Pulmonary artery endothelial cell (primary cell): ENCODE measurements at places on chromosomes 3 and 15. TPM values are rescaled to one million over a fixed set of nuclear protein-coding genes. Genes with fewer than 3 reads are reported as not detected.

CNBP gene
- 223 and 313 TPM in 2 replicates for total RNA-seq

SYNPR gene
- not detected in 2 replicates for total RNA-seq

OXSR1 gene
- 36.6 and 45.9 TPM in 2 replicates for total RNA-seq

BSN gene
- total RNA-seq, result under 0.01 TPM in 2 replicates

ANKUB1 gene
- not detected in 2 replicates for total RNA-seq

AMIGO3 gene
- total RNA-seq, result not detected in 2 replicates

CRTC3 gene
- 8.1 and 8.6 TPM in 2 replicates for total RNA-seq

MOBP gene
- total RNA-seq, result 0.07 and 0.95 TPM in 2 replicates

USP19 gene
- 42.9 and 54.2 TPM in 2 replicates for total RNA-seq

NANOGP8 gene
- not detected in 2 replicates for total RNA-seq

TLE3 gene
- total RNA-seq, result 25.6 and 27.7 TPM in 2 replicates

TRIM42 gene
- not detected in 2 replicates for total RNA-seq

ROPN1B gene
- total RNA-seq, result not detected in 2 replicates

KLF15 gene
- 2.3 and 4.3 TPM in 2 replicates for total RNA-seq
